ENCODE measurements at places on chromosomes 1 and 21.

- DNase-seq = no peak
These were observed 51.0 kb downstream of the EPB41 start for GRCh38 chr1:28965271-28965870.

GRCh38 chr1:80818211-80818610 is 982.5 kb upstream of the ADGRL2 start:
- DNase-seq = no peak

DNA sequence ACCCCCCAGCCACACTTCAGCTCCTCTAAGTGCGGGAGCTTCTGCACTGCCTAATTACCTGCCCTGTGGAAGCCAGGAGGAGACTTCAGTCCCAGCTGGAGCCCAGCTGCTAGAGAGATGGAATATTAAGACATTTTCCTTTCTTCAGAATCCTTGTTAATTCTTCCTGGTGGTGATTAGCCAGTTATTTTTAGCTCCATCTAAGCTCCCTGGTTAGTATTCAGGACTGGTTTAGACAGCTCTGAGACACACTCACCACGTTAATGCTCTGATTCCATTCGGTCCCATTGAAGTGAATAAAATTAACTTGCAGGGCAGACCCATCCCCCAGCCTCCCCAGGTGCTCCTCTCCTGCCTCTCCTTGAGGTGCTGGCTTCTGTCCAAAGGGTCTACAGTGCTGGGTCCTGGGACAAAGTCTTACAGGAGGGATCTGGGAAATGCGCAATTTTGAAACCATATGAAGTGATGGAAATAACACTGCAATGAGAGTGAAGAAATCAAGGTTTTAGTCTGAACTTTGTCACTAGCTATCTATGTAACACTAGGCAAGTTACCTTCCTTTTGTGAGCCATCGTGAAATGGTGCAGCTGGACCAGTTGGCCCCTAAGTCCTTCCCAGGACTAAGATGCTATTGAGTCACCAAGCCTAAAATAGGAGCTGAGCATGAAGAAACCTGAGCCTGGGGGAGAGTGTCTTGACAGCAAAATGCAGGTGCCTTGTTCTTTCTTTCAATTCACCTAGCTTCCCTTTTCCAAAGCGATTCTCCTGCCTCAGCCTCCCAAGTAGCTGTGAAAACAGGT is 117.4 kb upstream of the ATP1A1 start:
- no peak for DNase-seq

DNA sequence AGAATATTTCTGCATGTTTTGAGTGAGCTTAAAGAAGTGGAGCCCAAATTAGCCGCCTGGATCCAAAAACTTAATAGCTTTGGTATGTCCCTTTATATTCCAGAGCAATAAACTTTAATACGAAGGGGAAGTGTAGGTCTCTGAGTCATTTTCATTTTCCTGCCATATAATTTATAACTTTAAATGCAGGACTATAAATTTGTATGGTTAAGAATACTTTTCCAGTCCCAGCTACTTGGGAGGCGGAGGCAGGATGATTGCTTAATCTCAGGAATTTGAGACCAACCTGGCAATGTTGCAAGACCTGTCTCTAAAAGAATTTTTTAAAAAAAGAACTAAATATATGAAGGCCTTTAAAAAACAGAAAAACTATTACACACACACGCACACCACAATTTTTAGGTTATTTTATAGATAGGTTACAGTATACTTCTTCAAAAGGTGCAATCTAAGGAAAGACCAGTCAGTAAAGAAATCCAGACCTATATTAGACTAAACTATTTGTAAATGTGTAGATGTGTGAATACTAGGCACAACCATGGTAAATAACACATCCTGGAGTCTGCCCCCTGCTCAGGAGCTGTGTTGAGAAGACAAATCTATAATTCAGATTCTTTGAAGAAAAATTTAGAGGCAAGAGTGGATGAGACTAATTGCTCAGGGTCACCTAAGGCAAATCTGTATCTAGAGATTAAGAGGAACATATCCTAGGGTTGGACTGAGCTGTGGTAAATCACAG is 80.3 kb downstream of the TTC3 start:
- no peak for DNase-seq

DNA sequence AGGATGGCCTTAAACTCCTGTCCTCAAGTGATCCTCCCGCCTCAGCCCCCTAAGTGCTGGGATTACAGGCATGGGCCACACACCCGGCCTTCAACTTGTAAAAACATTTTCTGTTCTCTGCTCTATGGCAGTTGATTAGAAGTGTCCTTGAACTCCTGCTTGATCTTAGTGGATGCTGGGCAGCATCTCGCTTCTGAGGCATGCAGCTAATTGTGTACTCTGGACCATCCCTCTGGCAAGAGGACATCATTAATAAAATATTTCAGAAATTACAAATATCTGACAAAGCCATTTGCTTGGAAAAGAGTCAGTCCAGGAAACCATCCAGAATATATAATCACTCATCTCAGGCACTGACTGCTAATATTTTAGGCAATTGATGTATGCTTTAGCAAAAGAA is 8.1 kb downstream of the NGF start:
- DNase-seq = no peak

GRCh38 chr1:234611225-234611846 is 1.4 kb upstream of the IRF2BP2 start:
- peak; percentile 76 for DNase-seq

DNA sequence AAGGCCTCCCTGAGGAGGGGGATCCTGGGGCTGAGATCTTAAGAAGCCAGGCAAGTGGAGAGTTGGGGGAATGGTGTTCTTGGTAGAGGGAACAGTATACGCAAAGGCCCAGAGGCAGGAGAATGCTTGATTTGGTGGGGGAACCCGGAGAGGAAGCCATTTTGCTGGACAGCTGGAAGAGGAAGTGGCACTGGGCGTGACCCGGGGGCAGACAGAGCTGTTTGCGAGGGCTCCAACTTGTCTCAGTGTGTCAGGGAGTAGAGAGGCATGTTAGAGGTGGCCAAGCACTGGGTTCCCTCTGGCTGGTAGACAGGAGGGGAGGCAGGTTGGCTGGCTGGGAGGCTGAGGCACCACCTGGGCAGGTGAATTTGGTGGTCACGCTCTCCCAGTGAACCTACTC is 96.3 kb upstream of the ACTL8 start:
- no peak for DNase-seq

- DNase-seq = no peak
These were observed 841 bp downstream of the CENPF start for GRCh38 chr1:214603819-214604252.

- no peak for DNase-seq
These were observed 10.8 kb downstream of the LRRC8D start for GRCh38 chr1:89831462-89832120.

- DNase-seq = no peak
These were observed 22.3 kb upstream of the TRIM45 start for GRCh38 chr1:117143871-117144270.

DNA sequence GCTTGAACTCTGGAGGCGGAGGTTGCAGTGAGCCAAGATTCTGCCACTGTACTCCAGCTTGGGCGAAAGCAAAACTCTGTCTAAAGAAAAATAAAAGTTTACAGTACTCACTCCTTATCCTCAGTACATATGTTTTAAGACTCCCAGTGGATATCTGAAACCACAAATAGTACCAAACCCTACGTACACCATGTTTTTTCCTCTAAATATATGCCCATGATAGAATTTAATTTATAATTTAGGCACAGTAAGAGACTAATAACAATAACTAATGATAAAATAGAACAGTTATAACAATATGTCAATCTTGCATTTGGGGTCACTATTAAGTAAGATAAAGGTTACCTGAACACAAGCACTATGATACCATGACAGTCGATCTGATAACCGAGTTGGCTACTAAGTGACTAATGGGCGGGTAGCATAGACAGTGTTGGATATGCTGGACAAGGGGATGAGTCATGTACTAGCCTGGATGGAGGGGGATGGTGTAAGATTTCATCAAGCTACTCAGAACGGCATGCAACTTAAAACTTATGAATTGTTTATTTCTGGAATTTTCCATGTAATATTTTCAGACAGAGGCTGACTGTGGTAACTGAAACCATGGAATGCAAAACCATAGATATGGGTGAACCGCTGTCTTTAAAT is 43.7 kb downstream of the ST7L start:
- no peak for DNase-seq

GRCh38 chr1:246074421-246074820 is 432.7 kb downstream of the SMYD3 start:
- no peak for DNase-seq

DNA sequence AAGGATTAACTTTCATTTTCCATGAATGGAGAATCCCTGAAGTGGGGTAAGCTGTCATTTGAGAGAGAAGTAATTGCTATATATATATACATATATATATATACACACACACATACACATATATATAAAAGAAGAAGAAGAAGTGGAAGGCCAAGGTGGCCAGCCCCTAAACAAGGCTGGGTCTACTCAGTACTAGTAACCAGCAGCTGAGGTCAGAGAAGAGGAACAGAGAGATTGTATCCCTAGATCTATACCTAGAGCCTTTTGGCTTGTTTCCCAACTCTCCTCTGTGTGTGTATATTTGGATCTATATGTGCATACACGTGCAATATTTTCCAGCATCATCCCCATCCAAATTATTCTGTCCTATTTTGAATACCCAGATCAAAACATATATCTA is 5.2 kb downstream of the TNFSF4 start:
- DNase-seq = no peak

GRCh38 chr1:190124068-190124467 is 353.6 kb downstream of the BRINP3 start:
- DNase-seq = no peak

DNA sequence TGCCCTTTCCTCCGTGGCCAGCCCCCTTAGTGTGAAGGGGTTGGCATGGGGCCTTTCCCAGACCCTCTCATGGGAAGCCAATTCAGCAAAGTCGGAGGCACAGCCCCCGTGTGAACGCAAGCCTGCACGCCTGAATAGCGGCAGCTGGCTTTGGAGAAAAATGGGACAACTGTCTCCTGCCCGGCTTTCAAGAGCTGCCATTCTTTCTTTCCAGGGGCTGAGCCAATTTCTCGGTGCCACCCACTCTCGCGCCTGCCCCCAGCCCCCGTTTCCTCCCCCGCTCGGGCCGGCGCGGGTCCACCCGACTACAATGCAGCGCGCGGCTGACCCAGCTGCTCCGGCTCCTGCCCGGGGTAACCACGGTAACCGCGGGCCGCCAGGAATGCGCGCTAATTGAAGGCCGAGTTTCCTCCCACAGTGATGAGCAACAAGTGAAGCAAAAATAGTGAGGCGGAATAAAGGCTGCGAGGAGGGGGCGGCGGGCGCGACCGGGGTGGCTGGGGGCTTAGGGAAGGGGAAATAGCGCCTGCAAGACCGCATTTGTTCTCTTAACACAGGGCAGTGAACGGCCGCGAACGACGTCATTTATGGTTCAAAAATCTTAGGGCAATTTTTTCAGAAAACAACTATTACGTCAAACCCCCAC is 27.8 kb downstream of the ILDR2 start:
- peak; percentile 77 for DNase-seq

GRCh38 chr1:69258842-69259241 is 308.9 kb upstream of the LRRC7 start:
- no peak for DNase-seq

- DNase-seq = no peak
These were observed 517.5 kb downstream of the PLPP3 start for GRCh38 chr1:56061824-56062223.

DNA sequence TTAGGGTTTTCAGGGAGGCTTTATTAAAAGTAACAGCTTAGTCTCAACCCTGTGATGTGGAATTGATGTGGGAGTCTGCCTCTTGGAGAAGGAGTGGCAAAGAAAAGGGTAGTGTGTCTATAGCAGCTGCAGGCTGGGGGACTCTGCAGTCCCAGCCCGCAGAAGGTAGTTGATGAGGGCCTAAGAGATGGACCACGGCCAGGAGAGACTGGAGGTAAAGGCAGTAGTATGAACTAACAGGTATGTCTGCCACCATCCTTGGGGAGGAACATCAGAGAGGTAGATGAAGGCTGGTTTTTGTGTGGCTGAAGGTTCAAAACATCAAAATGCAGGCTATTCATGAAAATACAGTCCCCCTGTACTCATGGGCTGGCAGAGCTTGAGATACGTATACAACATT is 112.1 kb downstream of the KCTD3 start:
- DNase-seq = no peak

GRCh38 chr1:245645894-245646293 is 491.1 kb downstream of the KIF26B start:
- no peak for DNase-seq

DNA sequence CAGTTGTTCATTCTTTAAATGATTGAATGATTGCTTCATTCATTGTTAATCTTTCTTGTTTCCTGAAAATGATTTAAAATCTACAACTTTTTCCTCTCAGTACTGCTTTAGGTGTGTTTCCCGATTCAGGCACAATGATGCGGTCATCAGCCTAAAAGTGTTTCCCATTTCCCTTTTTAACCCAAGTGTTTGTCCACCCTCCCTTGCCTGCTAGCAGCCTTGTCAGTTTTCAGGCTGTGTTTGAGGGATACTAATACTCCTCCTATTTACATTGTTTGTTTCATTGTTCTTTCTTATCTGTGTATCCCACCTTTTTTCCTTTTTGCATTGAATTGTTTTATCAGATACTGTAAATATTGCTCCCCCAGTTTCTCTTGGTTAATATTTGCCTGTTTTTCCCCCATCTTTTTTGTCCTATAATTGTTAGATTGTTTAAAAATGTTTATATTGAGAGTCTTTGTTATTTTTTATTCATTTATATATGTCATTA is 131.1 kb downstream of the KIAA0319L start:
- DNase-seq = no peak

DNA sequence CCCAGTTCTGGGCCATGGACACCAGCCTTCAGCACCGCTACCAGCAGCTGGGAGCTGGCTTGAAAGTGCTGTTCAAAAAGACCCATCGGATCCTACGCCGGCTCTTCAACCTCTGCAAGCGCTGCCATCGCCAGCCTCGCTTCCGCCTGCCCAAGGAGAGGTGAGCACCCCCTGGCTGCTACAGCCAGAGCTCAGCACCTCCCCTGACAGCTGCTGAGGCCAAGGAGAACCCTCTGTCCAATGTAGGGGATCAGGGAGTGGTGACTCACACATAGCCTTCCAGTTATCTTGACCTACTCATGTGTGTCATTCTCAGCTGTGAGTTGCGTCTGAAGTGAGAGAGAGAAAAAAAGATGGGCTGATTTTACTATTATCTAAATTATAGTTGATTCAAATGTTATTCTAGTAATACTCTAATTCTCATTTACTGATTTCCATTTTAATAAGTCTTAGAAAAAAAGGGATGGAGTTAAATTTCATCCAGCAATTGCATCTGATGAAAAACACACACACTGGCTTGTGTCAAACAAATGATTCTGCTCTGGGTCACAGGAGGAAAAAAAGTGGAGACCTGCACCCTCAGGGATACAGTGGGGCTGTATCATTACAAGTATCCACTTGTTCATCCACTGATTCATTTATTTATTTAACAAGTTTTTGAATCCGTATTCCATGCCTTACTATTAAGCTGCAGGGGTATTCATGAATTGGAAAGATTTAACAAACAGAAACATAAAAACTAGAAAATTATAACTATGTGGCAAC is 108.0 kb downstream of the BRINP2 start:
- no peak for DNase-seq
